ENCODE measurements at places on chromosomes 5 and 9.

DNA sequence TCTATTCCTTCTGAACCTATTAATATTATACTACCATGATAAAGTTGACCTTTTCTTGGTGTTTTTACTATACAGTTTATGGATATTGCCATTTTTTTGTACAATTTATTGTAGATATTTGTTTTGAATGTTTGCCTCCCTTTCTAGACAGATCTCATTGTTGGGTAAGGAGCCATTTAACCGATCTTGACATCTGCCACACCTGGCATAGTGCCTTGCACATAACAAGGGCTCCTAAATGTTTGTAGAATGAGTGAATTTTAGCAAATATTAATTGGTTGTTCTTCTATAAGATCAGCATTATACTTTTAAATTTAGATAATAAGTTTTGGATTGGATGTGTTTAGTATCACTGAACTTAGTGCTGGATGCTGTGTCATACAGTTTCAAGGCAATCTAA, 175.3 kb downstream of the GDNF start:
- DNase-seq = no peak

DNA sequence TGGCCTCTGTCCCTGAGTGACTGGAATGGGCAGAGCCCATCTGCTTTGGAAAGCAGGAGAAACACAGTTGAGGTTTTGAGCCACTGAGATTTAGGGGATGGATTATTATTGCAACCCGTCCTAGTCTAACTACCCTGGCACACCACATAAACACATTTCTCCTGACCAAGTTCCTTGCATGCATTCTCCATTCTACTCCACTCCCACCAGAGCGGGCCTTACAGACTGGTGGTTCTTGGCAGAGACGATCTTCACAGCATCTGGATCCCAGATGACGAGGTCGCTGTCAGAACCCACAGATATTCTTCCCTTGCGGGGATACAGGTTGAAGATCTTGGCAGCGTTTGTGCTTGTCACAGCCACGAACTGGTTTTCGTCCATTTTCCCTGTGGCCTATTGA, 111.0 kb downstream of the DPYSL3 start:
- DNase-seq = no peak

DNA sequence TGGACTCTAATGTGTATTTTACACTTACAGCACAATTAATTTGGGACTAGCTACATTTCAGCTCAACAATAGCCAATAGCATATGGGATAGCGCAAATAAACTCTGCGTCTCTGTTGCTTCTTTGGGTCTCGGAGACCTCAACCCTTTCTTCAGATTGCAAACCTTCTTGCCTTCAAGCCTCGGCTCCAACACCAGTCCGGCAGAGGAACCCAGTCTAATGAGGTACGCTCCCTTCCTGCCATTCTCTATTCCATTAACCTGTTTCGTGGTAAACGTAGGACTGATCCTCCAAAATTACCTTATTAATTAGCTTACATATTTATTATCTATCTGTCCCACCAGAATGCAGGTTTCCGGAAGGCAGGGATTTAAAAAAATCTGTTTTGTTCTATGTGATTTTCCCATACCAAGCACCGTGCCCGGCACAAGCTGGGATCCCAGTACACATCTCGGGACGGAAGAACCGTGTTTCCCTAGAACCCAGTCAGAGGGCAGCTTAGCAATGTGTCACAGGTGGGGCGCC, 525 bp upstream of the DAPK1 start:
- DNase-seq = no peak

GRCh38 chr5:35205186-35205585, 25.1 kb downstream of the PRLR start:
- no peak for DNase-seq

GRCh38 chr5:113505181-113505580, 8.3 kb upstream of the YTHDC2 start:
- DNase-seq = no peak

DNA sequence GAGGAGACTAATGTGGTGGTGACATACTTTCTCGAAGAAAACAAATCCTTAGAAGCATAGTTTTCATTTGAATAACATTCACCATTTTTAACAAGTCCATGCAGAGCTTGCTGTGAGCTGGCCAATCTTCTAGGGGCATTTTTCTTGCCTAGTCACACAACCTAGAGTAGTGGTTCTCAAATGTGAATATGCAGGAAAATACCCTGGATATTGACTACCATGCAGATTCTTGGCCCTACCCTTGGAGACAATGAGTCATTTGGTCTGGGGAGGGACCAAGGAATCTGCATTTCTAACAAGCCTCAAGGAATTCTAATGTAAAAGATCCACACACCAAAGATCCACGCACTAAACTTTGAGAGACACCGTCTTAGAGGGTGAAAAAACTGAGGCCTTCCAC, 23.5 kb downstream of the GDNF start:
- no peak for DNase-seq

- DNase-seq = no peak
Observed at GRCh38 chr5:10018201-10019069, 231.3 kb downstream of the ATPSCKMT start.

- no peak for DNase-seq
Observed at GRCh38 chr9:82418334-82418733, 429.8 kb downstream of the SPATA31D1 start.

DNA sequence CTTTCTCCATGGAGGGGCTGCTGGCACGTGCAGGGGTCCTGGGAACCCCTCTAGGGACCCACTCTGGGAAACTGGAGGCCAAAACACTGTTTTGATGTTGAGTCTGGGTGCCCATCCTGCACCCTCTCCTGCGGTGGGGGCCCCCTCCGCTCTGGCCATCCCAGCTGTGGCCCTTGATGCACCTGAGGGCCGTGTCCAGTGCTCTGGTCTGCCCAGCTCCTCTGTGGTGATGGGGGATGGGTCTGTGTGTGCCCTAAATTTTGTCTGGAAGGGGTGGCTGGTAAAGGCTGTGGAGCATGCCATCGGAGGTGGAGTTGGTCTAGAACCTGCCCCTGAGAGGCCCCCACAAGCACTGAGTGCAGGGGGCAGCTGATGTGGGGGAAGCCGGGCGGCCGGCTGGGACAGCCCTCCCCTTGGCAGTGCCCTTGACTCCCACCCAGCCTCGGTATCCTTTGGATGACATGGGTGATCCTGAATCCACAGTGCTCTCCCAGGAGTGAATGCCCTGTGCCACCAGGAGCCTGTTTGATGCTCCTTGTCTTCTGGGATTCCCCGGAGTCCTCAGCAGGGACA, 26.3 kb downstream of the AHRR start:
- DNase-seq = no peak

GRCh38 chr9:117809751-117810150, 105.5 kb downstream of the TLR4 start:
- DNase-seq = no peak

- no peak for DNase-seq
Observed at GRCh38 chr5:54722846-54723433, 205.4 kb downstream of the SNX18 start.

- no peak for DNase-seq
Observed at GRCh38 chr9:102456562-102456961, 538.6 kb upstream of the CYLC2 start.

GRCh38 chr5:55175781-55176175, 2.8 kb upstream of the CDC20B start:
- no peak for DNase-seq
